ENCODE measurements at places on chromosomes 16 and 17. TPM values are rescaled to one million over a fixed set of nuclear protein-coding genes. Genes with fewer than 3 reads are reported as not detected.

SLC38A8 gene
- not detected for total RNA-seq

KRTAP4-9 gene
- total RNA-seq = not detected

MFAP4 gene
- 11.0 TPM for total RNA-seq

KRT13 gene
- not detected for total RNA-seq

KIF18B gene
- not detected for total RNA-seq

FBXW10 gene
- total RNA-seq = under 0.01 TPM

KLHL10 gene
- 0.12 TPM for total RNA-seq

CCDC78 gene
- total RNA-seq = 0.98 TPM

MYL4 gene
- total RNA-seq = 0.08 TPM

CTF1 gene
- 0.23 TPM for total RNA-seq

TBC1D3C gene
- total RNA-seq = not detected

KRTAP2-1 gene
- not detected for total RNA-seq

TOM1L2 gene
- 30.3 TPM for total RNA-seq
